H7 (cell line): ENCODE measurements at places on chromosomes 4 and X. TPM values are rescaled to one million over a fixed set of nuclear protein-coding genes. Genes with fewer than 3 reads are reported as not detected.

- no peak for DNase-seq
These were observed 12.8 kb downstream of the CLDN2 start for GRCh38 chrX:106932960-106933537.

LRIT3 gene
- 0.07 and 0.14 TPM in 2 replicates for total RNA-seq

- DNase-seq = no peak
These were observed 74.8 kb upstream of the MTNR1A start for GRCh38 chr4:186630128-186630527.

DNA sequence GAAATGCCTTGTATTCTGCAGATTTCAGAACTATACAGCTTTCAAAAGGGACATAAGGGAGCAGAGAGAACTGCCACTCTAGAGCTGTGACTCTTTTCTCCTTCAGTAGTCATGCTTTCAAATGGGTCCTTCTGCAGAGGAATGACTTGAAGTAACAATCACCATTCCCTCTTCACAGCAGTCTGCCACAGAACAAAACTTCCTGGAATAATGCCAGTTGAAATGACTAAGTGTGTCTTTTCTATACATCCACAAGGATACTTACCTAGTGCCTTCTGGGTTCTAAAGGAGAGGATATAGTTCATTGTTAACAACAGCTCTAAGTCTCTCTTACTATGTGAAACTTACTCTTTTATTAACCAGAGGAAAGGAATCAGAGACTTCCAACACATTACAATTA lies 515.4 kb upstream of the ATOH1 start:
- DNase-seq = no peak

- no peak for DNase-seq
These were observed 147.1 kb upstream of the RPL34 start for GRCh38 chr4:108473163-108473720.

DNA sequence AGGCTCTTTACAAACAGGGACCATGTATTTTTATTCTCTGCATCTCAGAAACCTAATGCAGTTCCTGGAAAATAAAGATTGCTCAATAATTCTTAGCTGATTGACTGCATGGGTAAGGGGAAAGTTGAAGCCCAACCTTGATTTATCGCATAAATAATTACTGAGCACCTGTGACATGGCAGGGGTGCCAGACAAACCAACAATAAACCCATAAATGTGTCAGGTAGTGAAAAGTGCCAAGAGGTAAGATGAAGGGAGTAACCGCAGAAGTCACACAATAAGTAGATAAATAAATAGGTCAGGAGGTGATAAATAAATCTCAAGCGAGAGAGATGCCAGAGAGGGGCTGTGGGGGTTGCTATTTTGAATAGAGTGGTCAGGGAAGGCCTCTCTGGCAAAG lies 20.1 kb upstream of the AP1S2 start:
- no peak for DNase-seq

DNA sequence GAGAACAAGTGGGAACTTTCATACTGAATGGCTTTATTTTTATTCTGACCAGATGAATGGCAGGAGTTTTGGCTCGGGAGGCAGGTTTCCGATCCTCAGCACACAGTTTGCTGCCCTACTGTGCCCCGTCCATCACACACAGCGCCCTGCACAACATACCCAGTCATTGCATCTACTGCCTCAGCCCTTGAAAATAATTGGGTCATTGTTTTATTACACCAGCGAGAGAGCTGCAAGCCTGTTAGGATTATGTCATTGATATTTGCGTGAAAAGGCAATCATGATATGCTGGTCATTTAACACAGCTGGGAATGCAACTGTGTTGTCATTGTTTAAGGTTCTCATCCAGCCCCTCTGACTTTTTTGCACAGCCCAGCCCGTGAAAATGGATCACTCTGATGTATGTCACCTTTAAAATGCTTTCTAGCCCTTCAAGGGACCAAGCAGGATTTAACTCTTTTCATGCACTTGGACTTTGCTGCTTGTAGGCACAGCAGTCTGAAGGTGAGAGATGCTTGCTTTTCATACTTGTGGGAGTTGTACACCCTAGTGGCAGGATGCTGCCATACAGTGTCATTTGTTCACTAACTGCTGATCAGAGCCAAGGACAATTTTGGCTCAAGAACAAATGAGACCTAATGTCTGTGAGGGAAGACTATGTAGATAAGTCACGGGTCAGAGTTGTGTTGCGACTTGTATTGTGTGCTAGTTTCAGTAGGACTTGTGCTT lies 62.3 kb downstream of the RTL9 start:
- DNase-seq = no peak

- peak; percentile 43 for DNase-seq
These were observed 3.3 kb downstream of the IL13RA1 start for GRCh38 chrX:118730500-118731247.

ITM2A gene
- 25.4 and 27.2 TPM in 2 replicates for total RNA-seq

GRCh38 chr4:94304365-94304971 lies 38.2 kb downstream of the HPGDS start:
- DNase-seq = peak; percentile 18

VCX3A gene
- total RNA-seq = 0.26 and 0.35 TPM in 2 replicates

GRCh38 chr4:40301603-40302002 lies 33.5 kb upstream of the CHRNA9 start:
- DNase-seq = no peak

SLC9B1 gene
- total RNA-seq = not detected in 2 replicates

DNA sequence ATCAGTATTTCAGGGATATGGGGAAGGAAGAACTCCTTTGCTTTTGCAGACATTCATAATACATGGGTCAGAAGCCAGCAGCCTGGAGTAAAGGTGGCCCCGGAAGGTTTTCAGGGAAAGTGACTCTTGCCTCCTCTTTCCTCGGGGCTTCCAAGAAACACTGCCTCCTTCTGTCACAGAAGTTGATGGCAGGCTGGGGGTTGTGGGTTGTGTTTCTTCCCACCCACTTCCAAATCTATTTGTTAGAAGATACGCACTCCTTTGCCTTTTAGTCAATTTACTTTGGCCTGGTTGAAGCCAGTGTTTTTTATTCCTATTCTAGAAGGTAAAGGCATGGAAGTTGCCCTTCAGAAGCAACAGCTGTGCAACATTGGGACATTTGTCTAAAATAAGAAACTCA lies 19.7 kb downstream of the KIT start:
- peak; percentile 46 for DNase-seq

F11 gene
- total RNA-seq = 0.28 and 0.30 TPM in 2 replicates

RHOXF2 gene
- total RNA-seq = not detected in 2 replicates

- DNase-seq = no peak
These were observed 132.8 kb upstream of the S100G start for GRCh38 chrX:16517039-16517605.

GRCh38 chrX:152444338-152444737 lies 6.8 kb downstream of the GABRA3 start:
- no peak for DNase-seq

SPINK2 gene
- 1.3 and 4.5 TPM in 2 replicates for total RNA-seq

- DNase-seq = peak; percentile 88
These were observed 17.8 kb downstream of the ZNF185 start for GRCh38 chrX:152915541-152916241.

DNA sequence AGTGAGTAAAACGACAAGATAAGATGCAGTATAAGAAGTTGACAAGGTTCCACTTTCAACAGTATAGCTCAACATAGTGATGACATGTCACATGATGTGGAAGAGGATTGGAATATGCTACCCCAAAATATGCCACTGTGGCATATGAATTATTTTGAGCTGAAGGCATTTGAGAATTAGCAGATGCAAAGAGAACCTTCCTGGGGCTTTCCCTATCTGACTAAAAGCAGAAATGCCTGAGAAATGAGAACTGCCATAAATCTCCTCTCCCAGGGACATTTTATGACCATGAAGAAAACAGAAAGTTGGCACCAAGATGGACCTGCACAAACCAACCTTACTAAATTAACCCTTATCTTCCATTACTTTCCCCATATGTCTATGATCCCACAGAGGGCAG lies 24.8 kb downstream of the CDKN2AIP start:
- no peak for DNase-seq
